Sciatic nerve (tissue), 2 donors: ENCODE measurements at places on chromosomes 16 and 17. TPM values are rescaled to one million over a fixed set of nuclear protein-coding genes. Genes with fewer than 3 reads are reported as not detected.

DNA sequence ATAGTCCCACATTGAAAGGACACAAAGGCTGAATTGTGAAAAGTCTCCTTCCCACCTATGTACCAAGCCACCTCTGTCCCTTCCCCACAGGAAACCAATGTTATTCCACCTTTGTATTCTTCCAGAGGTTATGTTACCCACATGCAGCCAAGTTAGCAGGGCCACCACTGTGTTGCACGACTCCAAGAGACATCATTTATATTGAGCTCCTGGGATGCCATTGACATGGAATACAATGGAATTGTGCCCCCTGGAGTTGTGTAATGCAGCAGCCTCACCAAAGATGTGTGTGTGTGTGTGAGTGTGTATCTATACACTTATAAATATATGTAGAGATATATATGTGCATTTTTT, 21.6 kb upstream of the MSI2 start:
- no peak for DNase-seq

GRCh38 chr16:10870137-10870776, 6.7 kb upstream of the CIITA start:
- DNase-seq, result peak; percentile 7

- DNase-seq, result no peak
Observed at GRCh38 chr16:24044467-24044866, 208.7 kb downstream of the PRKCB start.

- DNase-seq, result peak; percentile 61
Observed at GRCh38 chr17:49557312-49558024, 18.2 kb upstream of the NXPH3 start.

DNA sequence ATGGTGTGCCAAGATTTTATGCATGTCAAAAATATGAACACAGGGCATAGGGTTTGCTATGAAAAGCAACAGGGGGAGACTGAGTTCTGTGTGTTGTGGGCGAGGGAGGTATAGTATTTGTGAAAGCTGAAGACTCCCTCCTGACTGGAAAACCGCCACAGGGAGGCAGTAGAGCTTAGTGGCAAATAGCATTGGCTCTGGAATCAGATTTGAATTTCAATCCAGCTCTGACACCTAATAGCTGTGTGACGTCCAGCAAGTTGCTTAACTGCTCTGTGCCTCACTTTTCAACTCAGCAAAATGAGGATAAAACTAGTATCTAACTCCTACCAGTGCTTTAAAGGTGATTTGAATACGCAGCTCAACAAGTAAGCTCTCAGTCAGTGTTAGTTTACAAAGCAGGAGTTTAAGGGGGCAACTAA, 22.0 kb downstream of the KPNA2 start:
- DNase-seq, result no peak

DNA sequence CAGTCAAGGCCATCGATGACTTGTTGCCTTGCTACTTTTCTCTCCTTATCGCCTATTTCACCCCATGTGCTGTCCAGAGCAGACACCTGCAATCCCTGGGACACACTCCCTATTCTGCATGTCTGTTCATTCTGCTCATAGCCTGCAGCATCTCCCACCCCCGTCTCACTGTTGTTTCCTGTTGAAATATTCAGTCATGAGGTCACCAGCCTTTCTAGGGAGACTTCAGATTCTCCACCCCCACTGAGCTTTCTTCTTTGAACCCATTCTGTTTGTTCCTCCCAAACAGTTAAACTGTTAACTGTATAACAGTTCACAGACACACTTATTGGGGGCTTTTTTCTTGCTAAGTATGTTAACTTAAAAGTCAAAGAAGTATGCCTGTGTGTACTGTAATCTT, 94.4 kb downstream of the AATF start:
- DNase-seq, result no peak

GAS2L2 gene
- 0.13 TPM for total RNA-seq

CALB2 gene
- 2.8 TPM for total RNA-seq

GRCh38 chr16:10098991-10099390, 83.2 kb downstream of the GRIN2A start:
- DNase-seq, result no peak

GRCh38 chr16:85959686-85960085, 60.7 kb downstream of the IRF8 start:
- DNase-seq, result no peak

- DNase-seq, result no peak
Observed at GRCh38 chr16:56163938-56164337, 27.4 kb upstream of the GNAO1 start.
